ENCODE measurements at places on chromosomes 1 and 21. TPM values are rescaled to one million over a fixed set of nuclear protein-coding genes. Genes with fewer than 3 reads are reported as not detected.
A peak's percentile ranks its signal among the peaks of the same experiment; 100 is the strongest.

- H3K4me3 ChIP-seq = no peak overlapping the region
- H3K27ac ChIP-seq = no peak overlapping the region
- DNase-seq = no peak
- H3K36me3 ChIP-seq = peaks cover 11% of the 10 kb centered on the region
These were observed 17.1 kb downstream of the PLCH2 start for GRCh38 chr1:2493218-2493617.

GRCh38 chr1:166902279-166902678, 26.2 kb upstream of the TADA1 start:
- no peak for DNase-seq
- H3K27me3 ChIP-seq = no peaks in the 10 kb centered on the region
- H3K4me1 ChIP-seq = peaks cover 5% of the 10 kb centered on the region
- peaks cover 2% of the 10 kb centered on the region for H3K36me3 ChIP-seq
- H3K27ac ChIP-seq = no peak overlapping the region

- no peaks in the 10 kb centered on the region for H3K36me3 ChIP-seq
- H3K27me3 ChIP-seq = peaks cover 8% of the 10 kb centered on the region
- H3K4me1 ChIP-seq = peaks cover 4% of the 10 kb centered on the region
- DNase-seq = no peak
These were observed 46.8 kb upstream of the DIPK1A start for GRCh38 chr1:93007941-93008577.

DNA sequence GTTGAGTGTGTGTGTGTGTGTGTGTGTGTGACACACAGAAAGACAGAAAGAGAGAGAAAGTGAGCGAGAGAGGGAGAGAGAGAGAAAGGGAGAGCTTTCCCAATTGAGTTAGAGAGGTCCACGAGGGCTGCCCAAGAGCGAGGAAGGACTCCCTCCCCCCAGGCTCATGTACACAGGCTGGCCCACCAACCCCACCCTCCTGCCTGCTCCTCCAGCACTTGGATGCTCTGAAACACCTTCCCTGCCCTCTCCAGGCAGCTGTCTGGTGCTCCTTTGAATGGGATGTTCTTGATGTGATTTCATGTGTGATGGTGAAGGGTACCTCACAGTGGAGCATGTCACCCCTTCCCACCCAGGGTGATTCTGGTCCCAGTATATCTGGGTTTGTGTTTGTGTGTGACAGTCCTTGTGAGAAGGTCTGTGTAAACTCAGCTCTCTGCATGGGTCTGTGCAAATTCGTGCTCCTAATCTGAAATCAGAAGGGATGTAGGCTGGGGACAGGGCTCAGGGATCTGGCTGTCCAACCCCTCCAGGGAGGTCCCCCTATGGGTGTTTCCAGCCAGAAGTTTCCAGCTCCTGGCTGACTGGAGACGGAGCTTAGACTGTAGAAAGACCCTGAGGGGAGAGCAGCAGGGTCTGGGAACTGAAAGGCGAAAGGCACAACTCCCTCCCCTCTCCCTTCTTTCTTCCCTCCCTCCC, 6.8 kb upstream of the PEAR1 start:
- no peak overlapping the region for H3K4me3 ChIP-seq
- H3K27ac ChIP-seq = no peak overlapping the region
- H3K27me3 ChIP-seq = peaks cover 43% of the 10 kb centered on the region
- H3K36me3 ChIP-seq = no peaks in the 10 kb centered on the region
- H3K4me1 ChIP-seq = peaks cover 2% of the 10 kb centered on the region
- DNase-seq = no peak

- no peak for DNase-seq
- no peaks in the 10 kb centered on the region for H3K36me3 ChIP-seq
- no peak overlapping the region for H3K27ac ChIP-seq
- H3K4me3 ChIP-seq = no peak overlapping the region
- H3K27me3 ChIP-seq = peaks cover 13% of the 10 kb centered on the region
These were observed 153.5 kb upstream of the GALNT2 start for GRCh38 chr1:229913489-229913888.

DNA sequence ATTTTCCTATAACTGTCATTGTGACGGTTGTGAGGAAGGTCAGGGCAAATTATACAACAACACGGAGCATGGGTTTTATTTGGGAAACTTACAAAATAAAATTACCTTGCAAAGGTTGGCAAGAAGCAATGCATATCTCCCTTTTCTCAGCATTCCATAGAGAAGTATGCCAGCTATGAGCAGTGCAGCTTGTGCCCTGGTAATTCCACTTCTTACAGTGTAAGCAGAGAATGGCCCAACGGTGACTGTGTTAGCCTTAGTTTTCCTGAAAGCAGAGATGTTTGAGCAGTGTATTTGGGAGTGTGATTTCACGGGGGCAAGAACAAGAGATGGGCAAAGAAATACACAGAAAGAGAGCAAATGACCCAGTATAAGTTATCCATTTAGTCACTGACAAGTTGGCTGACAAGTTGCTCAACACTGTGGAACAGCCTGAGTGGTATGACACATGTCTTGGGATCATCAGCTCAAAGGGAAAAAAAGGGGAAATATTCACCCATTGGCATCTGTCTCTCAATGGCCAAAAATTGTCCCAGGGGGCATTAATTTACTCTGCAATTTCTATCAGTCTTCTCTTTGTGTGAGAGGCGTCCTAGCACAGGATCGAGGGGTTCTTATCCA, 210.9 kb upstream of the NRIP1 start:
- H3K4me1 ChIP-seq = no peaks in the 10 kb centered on the region
- no peaks in the 10 kb centered on the region for H3K36me3 ChIP-seq
- no peak for DNase-seq
- H3K27ac ChIP-seq = no peak overlapping the region
- no peaks in the 10 kb centered on the region for H3K27me3 ChIP-seq
- H3K4me3 ChIP-seq = no peak overlapping the region

GRCh38 chr1:246724731-246725095, 504 bp downstream of the SCCPDH start:
- no peak overlapping the region for H3K27ac ChIP-seq
- peak overlapping the region; percentile 82 for H3K4me3 ChIP-seq
- peaks cover 7% of the 10 kb centered on the region for H3K4me1 ChIP-seq

GRCh38 chr1:57799490-57800115, 375.7 kb upstream of the DAB1 start:
- DNase-seq = no peak
- H3K27me3 ChIP-seq = no peaks in the 10 kb centered on the region

DNA sequence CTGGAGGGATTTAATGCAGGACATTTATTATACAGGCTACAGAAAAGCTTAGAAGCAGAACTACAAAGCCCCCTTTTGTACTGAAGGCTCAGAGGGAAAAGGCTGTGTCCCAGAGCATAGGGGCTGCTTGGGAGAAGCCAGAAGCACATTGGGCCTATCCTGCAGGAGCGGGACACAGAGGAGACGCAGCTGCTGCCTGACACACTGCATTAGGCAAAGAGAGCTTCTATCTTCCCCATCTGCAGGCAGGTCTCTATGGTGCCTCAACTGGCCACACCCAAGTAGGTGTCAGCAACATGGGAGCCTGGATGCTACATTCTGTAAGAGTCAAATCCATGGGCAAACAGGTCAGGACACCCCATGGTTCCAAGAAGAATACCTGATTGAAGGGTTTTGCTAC, 595.9 kb downstream of the AJAP1 start:
- no peaks in the 10 kb centered on the region for H3K27me3 ChIP-seq
- H3K27ac ChIP-seq = no peak overlapping the region

GRCh38 chr21:41806773-41807172, 39.9 kb upstream of the RIPK4 start:
- peaks cover 32% of the 10 kb centered on the region for H3K36me3 ChIP-seq
- no peaks in the 10 kb centered on the region for H3K27me3 ChIP-seq
- no peaks in the 10 kb centered on the region for H3K4me1 ChIP-seq
- no peak overlapping the region for H3K4me3 ChIP-seq
- H3K27ac ChIP-seq = no peak overlapping the region

GRCh38 chr1:145708063-145708462, 895 bp upstream of the PDZK1 start:
- no peaks in the 10 kb centered on the region for H3K4me1 ChIP-seq
- H3K27me3 ChIP-seq = no peaks in the 10 kb centered on the region
- no peaks in the 10 kb centered on the region for H3K36me3 ChIP-seq
- no peak for DNase-seq

DNA sequence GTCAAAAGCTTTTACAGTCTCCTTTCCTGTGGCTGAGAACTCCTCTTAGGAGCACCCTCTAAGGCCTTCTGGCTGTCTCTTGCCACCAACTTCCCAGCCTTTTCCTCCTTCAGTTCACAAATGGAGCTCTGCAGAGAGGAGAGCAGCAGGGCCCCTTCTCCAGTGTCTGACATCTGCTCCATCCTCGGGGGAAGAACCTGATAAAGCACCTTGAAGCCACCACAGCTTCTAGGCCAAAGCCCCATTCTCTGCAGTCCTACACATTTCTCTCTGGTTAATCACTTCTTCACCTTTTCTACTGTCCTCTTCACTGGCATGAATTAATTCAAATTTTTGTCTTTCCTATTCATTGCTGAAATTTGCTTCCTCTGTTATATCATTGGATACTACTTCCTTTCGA, 378.1 kb upstream of the POU3F1 start:
- no peaks in the 10 kb centered on the region for H3K4me1 ChIP-seq
- H3K27ac ChIP-seq = no peak overlapping the region
- H3K4me3 ChIP-seq = no peak overlapping the region
- DNase-seq = no peak

KCNA3 gene
- 25.6 TPM for total RNA-seq

OLIG2 gene
- total RNA-seq = not detected

ACOT11 gene
- 1.1 TPM for total RNA-seq

- peak overlapping the region; percentile 42 for H3K27ac ChIP-seq
- no peaks in the 10 kb centered on the region for H3K27me3 ChIP-seq
- peak; percentile 93 for DNase-seq
- H3K4me3 ChIP-seq = peak overlapping the region; percentile 64
- H3K36me3 ChIP-seq = no peaks in the 10 kb centered on the region
These were observed 32.0 kb upstream of the TENT5B start for GRCh38 chr1:27044613-27045151.

- no peak overlapping the region for H3K27ac ChIP-seq
- no peak for DNase-seq
- no peak overlapping the region for H3K4me3 ChIP-seq
These were observed 73.7 kb upstream of the NRIP1 start for GRCh38 chr21:15138490-15138889.

DNA sequence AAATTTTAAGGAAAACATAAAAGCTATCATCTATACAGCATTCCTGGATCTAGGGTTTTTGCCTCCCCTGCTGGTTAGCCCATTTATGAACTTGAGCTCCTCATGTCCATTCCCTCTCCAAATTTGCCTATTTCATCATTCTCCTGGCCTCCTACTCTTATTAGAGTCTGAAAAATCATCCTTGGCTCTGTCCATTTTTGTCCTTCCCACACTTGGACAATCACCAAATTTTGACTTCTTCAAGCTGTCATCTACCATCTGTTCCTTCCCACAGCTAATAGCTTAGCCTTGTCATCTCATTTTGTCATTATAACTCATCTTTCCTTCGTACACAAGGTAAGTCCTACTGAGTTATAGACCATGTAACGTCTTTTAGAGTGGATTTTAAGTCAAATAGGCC, 2.2 kb upstream of the HENMT1 start:
- no peak overlapping the region for H3K4me3 ChIP-seq
- H3K27me3 ChIP-seq = no peaks in the 10 kb centered on the region
- no peaks in the 10 kb centered on the region for H3K36me3 ChIP-seq
- H3K4me1 ChIP-seq = peaks cover 31% of the 10 kb centered on the region
- H3K27ac ChIP-seq = peak overlapping the region; percentile 4

- H3K4me3 ChIP-seq = no peak overlapping the region
- peaks cover 37% of the 10 kb centered on the region for H3K36me3 ChIP-seq
These were observed 51.9 kb downstream of the DHX9 start for GRCh38 chr1:182890927-182891610.

DNA sequence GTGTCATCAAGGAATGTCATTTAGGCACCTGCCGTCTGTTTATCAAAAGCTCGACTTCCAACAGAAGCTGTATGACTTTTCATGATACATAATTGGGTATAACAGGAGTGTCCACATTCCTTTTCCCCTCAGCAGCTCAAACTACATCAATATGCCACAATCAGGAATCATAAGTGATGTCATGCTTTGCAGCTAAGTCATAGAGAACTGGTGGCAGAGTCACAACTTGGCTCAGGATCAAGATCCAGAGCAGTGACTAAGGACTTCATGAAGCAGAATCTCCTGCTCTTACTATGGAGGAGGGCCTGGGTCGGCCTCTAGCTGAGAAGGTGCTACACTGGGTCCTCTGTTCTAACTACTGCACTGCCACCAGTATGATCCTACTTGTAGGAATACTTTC, 36.5 kb upstream of the AGBL4 start:
- no peak overlapping the region for H3K4me3 ChIP-seq
- H3K36me3 ChIP-seq = no peaks in the 10 kb centered on the region
- no peak for DNase-seq
- H3K4me1 ChIP-seq = no peaks in the 10 kb centered on the region

DNA sequence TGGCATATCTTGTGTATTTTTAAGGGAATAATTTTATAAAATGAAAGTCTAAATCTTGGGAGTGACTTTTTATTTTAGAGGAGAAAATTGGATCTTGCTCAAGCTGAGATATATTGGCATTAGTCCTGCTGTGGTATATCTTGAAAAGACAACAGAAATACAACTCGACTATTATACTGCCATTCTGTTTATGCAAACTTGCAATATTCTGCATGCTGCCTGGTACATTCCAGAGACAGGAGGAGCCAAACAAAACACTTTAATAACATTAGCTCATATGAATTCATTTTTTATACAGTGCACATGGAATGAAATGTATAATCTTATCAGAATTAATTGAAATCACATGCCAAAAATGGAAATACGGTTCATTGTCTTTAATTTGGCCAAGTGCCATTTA, 176.0 kb upstream of the NRIP1 start:
- H3K27me3 ChIP-seq = no peaks in the 10 kb centered on the region
- H3K36me3 ChIP-seq = no peaks in the 10 kb centered on the region
- H3K27ac ChIP-seq = no peak overlapping the region
- no peaks in the 10 kb centered on the region for H3K4me1 ChIP-seq
- no peak overlapping the region for H3K4me3 ChIP-seq
- DNase-seq = no peak

- no peak overlapping the region for H3K4me3 ChIP-seq
- H3K4me1 ChIP-seq = no peaks in the 10 kb centered on the region
- no peaks in the 10 kb centered on the region for H3K27me3 ChIP-seq
- no peak for DNase-seq
These were observed 143.2 kb downstream of the CLEC20A start for GRCh38 chr1:178353524-178353923.

Data from activated CD4-positive, alpha-beta memory T cell treated with anti-CD3 and anti-CD28 coated beads for 36 hours (primary cell).